ENCODE measurements at places on chromosomes 1 and 21. TPM values are rescaled to one million over a fixed set of nuclear protein-coding genes. Genes with fewer than 3 reads are reported as not detected.

The TMEM79 gene
- total RNA-seq: 5.8 TPM

The DMBX1 gene
- total RNA-seq: 0.49 TPM

The AIRE gene
- not detected for total RNA-seq

The ANKRD35 gene
- not detected for total RNA-seq

The PTGER3 gene
- not detected for total RNA-seq

The FNBP1L gene
- 26.6 TPM for total RNA-seq

The LYPD8 gene
- 0.11 TPM for total RNA-seq

The LEFTY2 gene
- 0.08 TPM for total RNA-seq

The FLG2 gene
- total RNA-seq: not detected

The ESRRG gene
- total RNA-seq: not detected

The ALPL gene
- 0.51 TPM for total RNA-seq

The PALMD gene
- total RNA-seq: 0.23 TPM

The DEGS1 gene
- total RNA-seq: 138 TPM

The FOXO6 gene
- 0.96 TPM for total RNA-seq

The GLIS1 gene
- 0.02 TPM for total RNA-seq

The PPP1R15B gene
- total RNA-seq: 27.3 TPM

The ACKR1 gene
- not detected for total RNA-seq

The ZNF496 gene
- total RNA-seq: 17.9 TPM

The NAXE gene
- total RNA-seq: 141 TPM

The CRYAA gene
- total RNA-seq: not detected

The KCNE2 gene
- not detected for total RNA-seq

The MYCBP gene
- total RNA-seq: 17.6 TPM

The NMNAT2 gene
- 0.47 TPM for total RNA-seq

The BEND5 gene
- not detected for total RNA-seq

The TYW3 gene
- total RNA-seq: 16.8 TPM

The CNIH3 gene
- 0.69 TPM for total RNA-seq

Data from A549 treated with AZD2906 at 1 μM for 4 hours (cell line).